Small intestine (tissue), 16 donors: ENCODE measurements at places on chromosomes 7 and 10. TPM values are rescaled to one million over a fixed set of nuclear protein-coding genes. Genes with fewer than 3 reads are reported as not detected.

- H3K4me1 ChIP-seq, result peaks cover 5% of the 10 kb centered on the region
- H3K27me3 ChIP-seq, result no peaks in the 10 kb centered on the region
- DNase-seq, result peak; percentile 56
- no peak overlapping the region for H3K27ac ChIP-seq
Measured at GRCh38 chr7:127383123-127383835, 9.2 kb downstream of the ZNF800 start.

GRCh38 chr7:47514818-47515217 is 67.1 kb downstream of the TNS3 start:
- DNase-seq, result no peak
- no peak overlapping the region for H3K4me3 ChIP-seq
- H3K36me3 ChIP-seq, result no peaks in the 10 kb centered on the region

DNA sequence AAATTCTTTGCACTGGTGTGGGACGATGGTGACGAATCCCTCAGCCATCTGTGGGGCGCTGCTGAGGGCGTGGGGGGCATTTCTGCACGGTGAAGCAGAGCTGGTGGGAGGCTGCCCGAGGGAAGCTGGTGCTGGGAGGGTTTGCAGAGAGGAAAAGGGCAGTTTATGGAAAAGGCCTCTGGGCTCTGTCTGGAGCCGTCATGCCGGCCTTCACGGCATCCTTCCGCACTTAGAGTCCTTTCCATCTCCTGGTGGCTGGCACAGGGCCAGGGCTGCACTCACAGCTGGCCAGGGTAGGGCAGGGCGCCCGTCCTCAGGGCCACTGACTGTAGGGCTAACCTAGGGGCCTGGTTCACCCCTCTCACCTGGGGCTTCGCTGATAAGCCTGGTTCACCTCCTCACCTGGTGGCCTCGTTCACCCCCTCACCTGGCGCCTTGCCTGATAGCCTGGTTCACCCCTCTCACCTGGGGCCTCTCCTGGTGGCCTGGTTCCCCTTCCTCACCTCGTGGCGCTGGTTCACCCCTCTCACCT is 598 bp upstream of the AMZ1 start:
- no peak overlapping the region for H3K4me3 ChIP-seq
- H3K27ac ChIP-seq, result no peak overlapping the region
- no peaks in the 10 kb centered on the region for H3K4me1 ChIP-seq
- peaks cover 18% of the 10 kb centered on the region for H3K27me3 ChIP-seq
- H3K36me3 ChIP-seq, result no peaks in the 10 kb centered on the region
- DNase-seq, result no peak

GRCh38 chr10:75434291-75434690 is 2.9 kb downstream of the LRMDA start:
- DNase-seq, result no peak
- H3K27me3 ChIP-seq, result no peaks in the 10 kb centered on the region
- H3K4me3 ChIP-seq, result no peak overlapping the region
- no peak overlapping the region for H3K27ac ChIP-seq
- H3K36me3 ChIP-seq, result peaks cover 2% of the 10 kb centered on the region

DNA sequence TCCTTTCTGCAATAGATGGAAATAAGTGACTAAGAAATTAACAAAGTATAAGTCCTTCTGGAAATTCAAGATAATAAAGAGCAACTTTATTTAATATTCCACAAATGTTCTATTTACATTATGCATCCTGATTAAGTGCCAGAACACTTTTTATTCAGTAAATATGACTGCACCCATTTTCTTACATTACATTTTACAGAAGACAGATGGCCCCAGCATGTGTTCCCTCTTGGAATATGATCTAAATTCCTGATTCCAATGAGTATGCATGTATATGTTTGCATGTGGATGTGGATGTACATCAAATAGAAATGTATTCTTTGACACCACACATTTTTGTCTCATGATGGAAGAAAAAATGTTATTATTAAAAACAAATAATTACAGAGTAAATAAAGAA is 628.7 kb upstream of the SEMA3D start:
- DNase-seq, result no peak
- no peak overlapping the region for H3K4me3 ChIP-seq
- no peaks in the 10 kb centered on the region for H3K36me3 ChIP-seq
- no peaks in the 10 kb centered on the region for H3K27me3 ChIP-seq
- H3K4me1 ChIP-seq, result no peaks in the 10 kb centered on the region
- no peak overlapping the region for H3K27ac ChIP-seq

- H3K4me3 ChIP-seq, result no peak overlapping the region
- H3K36me3 ChIP-seq, result no peaks in the 10 kb centered on the region
- no peaks in the 10 kb centered on the region for H3K27me3 ChIP-seq
- H3K4me1 ChIP-seq, result no peaks in the 10 kb centered on the region
Measured at GRCh38 chr10:15265056-15265455, 96.6 kb upstream of the NMT2 start.

DNA sequence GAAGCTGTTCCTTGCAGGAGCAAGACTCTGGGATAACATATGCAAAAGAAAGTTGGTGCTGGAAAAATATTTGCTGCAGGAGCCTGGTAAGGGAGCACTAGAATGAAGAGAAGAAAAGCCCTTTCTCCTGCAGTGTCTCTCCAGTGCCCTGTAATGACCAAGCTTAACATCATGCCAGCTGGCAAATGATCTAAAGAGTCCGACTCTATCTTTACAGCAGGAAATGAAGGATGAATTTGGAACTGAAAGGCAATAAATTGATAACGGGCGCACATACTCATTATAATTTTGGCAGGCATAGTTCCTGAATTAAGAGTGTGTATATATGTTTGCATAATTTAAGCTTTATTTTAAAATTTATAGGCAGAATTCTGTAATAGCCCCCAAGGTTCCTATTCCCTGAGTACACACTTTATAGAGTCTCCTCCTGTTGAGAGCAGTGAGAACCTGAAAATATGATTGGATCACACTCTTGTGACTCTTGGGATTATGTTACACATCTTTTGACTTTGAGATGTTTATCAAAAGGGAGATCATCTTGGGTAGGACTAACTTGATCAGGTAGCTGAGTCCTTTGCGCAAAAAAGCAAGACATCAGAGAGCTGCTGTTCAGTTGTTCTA is 299.0 kb upstream of the MBL2 start:
- no peaks in the 10 kb centered on the region for H3K27me3 ChIP-seq
- H3K4me1 ChIP-seq, result peaks cover 4% of the 10 kb centered on the region
- H3K4me3 ChIP-seq, result no peak overlapping the region

DNA sequence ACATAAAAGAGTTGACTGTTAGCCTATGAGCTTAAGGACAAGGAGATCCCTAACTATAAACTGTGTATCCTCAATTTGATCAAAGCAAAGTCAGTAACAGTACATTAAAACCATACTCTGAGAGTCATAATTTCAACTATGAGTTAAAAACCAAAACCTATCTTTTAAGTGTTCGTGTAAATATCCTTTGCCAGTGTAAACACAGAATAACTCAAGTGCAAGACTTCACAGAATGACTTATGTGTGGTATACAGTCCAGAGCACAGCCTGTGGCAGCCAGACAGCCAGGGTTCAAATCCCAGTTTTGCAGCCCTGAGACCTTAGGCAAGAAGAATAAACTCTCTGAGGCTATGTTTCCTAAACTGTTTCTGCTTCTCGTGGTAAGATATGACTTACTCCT is 30.3 kb upstream of the NEBL start:
- no peak overlapping the region for H3K27ac ChIP-seq
- no peak overlapping the region for H3K4me3 ChIP-seq
- no peaks in the 10 kb centered on the region for H3K36me3 ChIP-seq
- H3K4me1 ChIP-seq, result no peaks in the 10 kb centered on the region

DNA sequence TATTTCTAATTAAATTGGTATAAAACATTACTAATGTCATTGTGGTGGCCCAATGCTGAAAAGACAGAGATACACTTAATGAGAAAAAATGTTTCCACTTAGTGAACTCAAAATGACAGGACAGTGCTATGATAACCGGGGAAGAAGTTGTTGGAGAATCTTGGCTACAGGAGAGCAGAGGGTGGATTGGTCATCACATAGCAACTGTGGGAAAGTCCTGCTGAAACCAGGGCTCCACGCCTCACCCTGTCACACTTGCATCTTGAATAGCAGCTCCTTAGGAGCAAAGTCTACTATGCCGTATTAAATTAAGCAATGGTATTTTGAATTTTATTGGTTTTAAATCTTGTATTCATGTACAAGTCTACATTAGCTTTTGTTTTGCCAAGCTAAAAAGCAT is 225.5 kb downstream of the KLF6 start:
- no peak overlapping the region for H3K4me3 ChIP-seq
- DNase-seq, result no peak
- no peaks in the 10 kb centered on the region for H3K36me3 ChIP-seq
- H3K27ac ChIP-seq, result no peak overlapping the region
- no peaks in the 10 kb centered on the region for H3K27me3 ChIP-seq

DNA sequence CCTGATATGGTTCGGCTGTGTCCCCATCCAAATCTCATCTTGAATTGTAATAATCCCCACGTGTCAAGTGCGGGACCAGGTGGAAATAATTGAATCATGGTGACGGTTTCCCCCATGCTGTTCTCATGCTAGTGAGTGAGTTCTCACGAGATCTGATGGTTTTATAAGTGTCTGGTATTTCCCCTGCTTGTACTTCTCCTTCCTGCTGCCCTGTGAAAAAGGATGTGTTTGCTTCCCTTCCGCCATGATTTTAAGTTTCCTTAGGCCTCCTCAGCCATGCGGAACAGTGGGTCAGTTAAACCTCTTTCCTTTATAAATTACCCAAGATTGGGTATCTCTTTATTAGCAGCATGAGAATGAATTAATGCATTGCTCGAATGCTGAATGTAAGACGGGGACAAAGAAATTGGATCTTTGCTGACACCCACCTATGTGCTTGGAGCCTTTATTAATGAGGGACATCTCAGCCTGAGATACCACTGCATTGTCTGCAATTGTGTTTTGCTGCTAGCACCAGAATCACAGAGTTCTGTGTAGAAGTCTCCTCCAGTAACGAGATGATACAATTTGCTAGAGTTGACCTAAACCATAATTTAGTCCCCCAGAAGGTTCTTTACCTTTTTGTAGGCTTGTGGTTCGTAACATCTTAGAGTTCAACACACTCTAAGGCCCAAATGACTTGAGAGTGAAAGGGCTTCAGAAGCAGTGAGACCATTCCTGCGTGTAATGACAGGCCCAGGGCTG is 28.6 kb downstream of the SLC35B4 start:
- peaks cover under 1% of the 10 kb centered on the region for H3K27me3 ChIP-seq
- no peak overlapping the region for H3K4me3 ChIP-seq
- no peak overlapping the region for H3K27ac ChIP-seq
- DNase-seq, result no peak
- peaks cover 2% of the 10 kb centered on the region for H3K36me3 ChIP-seq

DNA sequence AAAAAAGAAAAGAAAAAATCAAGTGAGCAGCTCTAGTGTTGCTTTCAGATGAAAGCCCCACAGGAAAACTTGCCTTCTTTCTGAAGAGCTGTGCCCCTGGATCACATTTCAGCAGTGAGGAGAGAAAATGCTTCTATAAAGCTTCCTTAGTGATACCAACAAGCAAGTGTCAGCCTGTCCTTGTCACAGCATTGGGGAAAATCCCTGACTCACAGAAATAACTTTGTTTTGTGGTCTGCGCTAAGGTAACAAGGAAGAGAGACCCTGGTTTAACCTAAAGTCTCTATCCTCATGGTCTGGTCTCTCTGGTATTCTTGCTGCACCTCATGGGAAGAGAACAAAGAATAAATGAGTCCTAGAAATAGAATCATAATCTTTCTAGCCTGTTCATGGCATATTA is 885.2 kb upstream of the SORCS1 start:
- DNase-seq, result no peak
- H3K4me1 ChIP-seq, result no peaks in the 10 kb centered on the region
- H3K27ac ChIP-seq, result no peak overlapping the region
- H3K36me3 ChIP-seq, result no peaks in the 10 kb centered on the region
- H3K27me3 ChIP-seq, result no peaks in the 10 kb centered on the region
- no peak overlapping the region for H3K4me3 ChIP-seq

DNA sequence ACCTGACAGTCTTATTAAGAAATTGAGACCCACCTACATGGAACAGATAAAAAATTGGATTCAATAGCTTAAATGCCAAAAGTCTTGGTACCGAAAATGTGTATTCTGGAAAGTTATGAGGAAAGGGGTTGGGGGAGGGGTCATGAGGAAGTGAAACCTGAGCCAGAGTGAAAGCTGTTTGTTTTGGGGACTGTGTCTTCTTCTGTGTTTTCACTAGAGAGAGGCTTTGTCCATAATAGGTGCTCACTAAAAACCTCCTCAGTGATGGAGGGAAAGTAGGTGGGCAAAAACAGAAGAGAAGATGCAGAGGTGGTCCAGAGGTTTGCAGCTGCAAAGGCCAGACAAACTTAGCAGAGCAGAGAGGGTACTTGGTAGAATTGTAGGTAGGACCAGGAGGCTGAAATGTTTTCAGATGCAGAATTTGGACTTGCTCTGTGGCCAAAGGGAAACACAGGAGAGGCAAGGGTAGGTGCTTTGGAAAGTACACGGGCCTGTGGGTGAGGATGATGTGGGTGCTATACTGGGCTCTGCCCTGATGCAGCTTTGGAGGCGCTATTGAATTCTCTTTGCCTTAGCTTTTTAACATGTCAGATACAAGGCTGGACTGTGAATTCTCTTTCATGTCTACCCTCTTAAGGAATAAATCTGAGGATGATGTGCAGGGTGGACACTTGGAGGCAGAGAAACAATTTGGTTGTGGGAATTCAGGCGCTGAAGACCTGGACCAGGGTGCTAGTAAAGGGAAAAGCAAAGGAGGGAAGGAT is 254.6 kb downstream of the PTEN start:
- no peaks in the 10 kb centered on the region for H3K27me3 ChIP-seq
- DNase-seq, result peak; percentile 14
- no peak overlapping the region for H3K27ac ChIP-seq
- H3K4me1 ChIP-seq, result no peaks in the 10 kb centered on the region

GRCh38 chr10:121497513-121498470 is 100.5 kb downstream of the FGFR2 start:
- no peak overlapping the region for H3K4me3 ChIP-seq
- DNase-seq, result peak; percentile 39
- H3K27ac ChIP-seq, result no peak overlapping the region
- peaks cover 43% of the 10 kb centered on the region for H3K36me3 ChIP-seq
- H3K4me1 ChIP-seq, result no peaks in the 10 kb centered on the region

GRCh38 chr7:22751341-22751740 is 24.3 kb downstream of the IL6 start:
- no peak for DNase-seq
- H3K4me3 ChIP-seq, result no peak overlapping the region
- H3K4me1 ChIP-seq, result no peaks in the 10 kb centered on the region
- no peaks in the 10 kb centered on the region for H3K27me3 ChIP-seq

DNA sequence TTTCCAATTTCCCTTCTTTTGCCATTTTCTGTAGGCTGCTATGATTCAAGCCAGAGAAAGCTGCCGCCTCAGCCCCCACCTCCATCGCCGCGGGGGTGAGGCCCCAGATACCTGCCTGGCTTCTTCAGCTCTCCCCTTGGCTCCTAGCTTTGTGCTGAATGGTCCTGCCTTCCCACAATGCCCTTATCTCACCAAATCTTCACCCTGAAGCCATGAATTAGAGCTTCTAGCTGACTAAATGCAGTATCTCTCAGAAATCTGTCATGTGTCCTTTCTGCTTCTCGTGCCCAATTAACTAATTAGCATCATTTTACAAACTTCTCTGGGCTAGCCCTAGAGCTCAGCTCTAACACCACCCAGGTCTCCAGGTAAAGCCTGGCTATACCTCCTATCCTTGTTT is 32.2 kb upstream of the GPNMB start:
- no peaks in the 10 kb centered on the region for H3K27me3 ChIP-seq
- H3K36me3 ChIP-seq, result no peaks in the 10 kb centered on the region

Gene CYP26A1
- polyA plus RNA-seq, result not detected

Gene PPP1R17
- polyA plus RNA-seq, result not detected

Gene KLF14
- polyA plus RNA-seq, result not detected

Gene SPDYE5
- polyA plus RNA-seq, result not detected

Gene STEAP1
- 25.4 TPM for polyA plus RNA-seq

Gene TES
- polyA plus RNA-seq, result 43.2 TPM

Gene ASB10
- not detected for polyA plus RNA-seq
